Right cardiac atrium (tissue), 5 donors: ENCODE measurements at places on chromosomes 1 and 21. TPM values are rescaled to one million over a fixed set of nuclear protein-coding genes. Genes with fewer than 3 reads are reported as not detected.

AZIN2 gene
- 2.4 TPM for polyA plus RNA-seq

OR14K1 gene
- polyA plus RNA-seq, result not detected

TAS1R1 gene
- polyA plus RNA-seq, result not detected

DNA sequence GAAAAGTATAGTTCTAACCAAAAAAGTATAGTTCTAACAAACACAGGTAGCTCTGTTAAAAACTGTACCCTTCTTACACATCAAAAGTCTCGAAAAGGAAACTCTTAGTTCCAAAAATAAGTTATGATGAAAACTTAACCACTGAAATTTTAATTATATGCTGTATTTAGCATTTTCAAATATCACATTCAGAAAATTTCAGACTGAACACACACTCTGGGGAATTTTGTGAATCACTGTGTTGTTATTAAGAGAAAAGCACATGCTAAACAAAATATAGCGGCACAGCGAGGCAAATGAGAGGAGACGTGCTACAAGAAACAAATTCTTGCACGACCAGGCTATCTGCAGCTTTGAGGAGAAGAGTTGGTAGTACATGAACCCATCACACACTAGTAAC lies 30.4 kb downstream of the VAV3 start:
- DNase-seq, result no peak

DNA sequence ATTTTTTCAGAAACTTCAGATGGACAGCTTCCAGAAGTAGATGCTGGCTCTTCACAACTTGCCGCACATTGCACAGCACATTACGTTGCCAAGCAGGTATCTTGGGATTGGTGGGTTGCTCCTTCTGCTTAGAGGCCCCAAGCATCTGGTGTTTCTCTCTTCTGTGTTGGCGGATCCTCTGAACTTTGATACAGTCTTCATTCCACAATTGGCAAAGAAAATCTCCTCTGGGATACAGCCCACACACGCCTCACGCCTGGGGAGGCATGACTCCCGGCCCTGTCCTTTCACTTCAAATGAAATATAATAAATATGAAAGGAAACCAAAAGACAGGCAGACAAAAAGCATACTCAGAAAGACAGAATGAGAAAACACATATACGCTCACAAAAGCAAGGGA lies 72.3 kb upstream of the PPP2R5A start:
- no peak for DNase-seq

- DNase-seq, result no peak
These were observed 119.7 kb downstream of the C1orf21 start for GRCh38 chr1:184506481-184506880.
